ENCODE measurements at places on chromosomes 2 and 18.

DNA sequence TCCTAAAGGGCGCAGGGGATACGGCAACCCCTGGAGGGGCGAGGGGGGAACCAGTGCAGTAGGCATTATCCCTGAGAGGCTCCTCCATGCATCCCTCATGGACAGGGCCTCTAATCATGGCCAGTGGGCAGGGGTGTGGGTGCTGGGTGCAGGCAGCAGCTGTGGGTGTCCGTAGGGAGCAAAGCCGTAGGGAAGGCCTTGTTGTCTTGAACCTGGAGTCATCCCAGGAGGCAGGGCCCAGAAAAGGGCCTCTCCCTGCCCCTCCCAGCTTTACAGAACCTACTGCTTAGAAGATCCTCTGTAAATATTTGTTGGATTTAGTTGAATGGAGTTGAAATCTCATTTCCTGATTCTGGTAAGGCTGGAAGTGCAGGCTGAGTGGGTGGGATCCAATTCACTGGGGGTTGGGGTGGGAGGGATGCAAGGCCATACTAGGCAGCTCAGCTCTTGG is 207.0 kb upstream of the HAAO start:
- DNase-seq = no peak

GRCh38 chr2:183474912-183475695 is 350.9 kb downstream of the NUP35 start:
- no peak for DNase-seq

GRCh38 chr2:224875841-224876240 is 159.7 kb upstream of the CCDC195 start:
- no peak for DNase-seq

DNA sequence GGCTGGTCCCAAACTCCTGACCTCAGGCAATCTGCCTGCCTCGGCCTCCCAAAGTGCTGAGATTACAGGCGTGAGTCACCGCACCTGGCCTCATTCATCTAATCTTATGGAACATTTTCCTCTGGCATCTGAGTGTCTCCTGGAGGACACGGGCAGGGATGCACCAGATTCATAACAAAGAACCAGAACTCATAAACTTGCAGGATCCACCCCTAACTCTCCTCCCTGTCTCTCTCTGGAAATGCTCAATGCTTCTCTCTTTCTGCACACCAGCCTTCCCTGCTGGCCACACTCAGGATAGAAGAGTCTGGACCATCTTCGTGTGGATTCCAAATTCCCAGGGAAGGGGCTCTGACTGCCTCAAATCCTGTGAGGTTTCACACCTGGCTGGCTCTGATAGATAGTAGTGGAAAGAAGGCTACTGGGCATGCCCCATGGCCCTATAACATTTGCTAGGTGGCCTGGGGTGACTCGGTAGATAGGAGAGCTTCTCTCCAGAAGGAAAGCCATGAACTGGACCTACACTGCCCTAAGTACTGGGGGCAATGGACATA is 483.2 kb upstream of the GYPC start:
- no peak for DNase-seq

DNA sequence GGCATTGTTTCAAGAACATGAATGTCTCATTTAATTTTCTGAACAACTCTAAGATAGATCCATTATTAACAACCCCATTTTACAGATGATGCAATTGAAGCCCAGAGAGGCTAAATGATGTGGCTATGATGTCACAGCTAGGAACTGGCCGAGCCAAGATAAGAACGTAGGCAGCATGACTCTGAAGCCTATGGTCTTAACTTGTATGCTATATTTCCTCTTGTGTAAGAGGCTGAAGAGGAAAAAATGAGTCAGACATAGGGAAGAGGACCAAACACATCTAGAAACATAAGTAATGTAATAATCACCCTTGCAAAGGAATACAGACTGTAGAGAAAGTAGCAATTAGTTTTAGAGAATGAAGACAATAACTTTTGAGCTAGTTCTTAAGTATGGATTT is 416.8 kb downstream of the FIGN start:
- no peak for DNase-seq
